ENCODE measurements at places on chromosomes 3 and 15.

GRCh38 chr3:130976706-130977105, 49.9 kb downstream of the ASTE1 start:
- DNase-seq: no peak

DNA sequence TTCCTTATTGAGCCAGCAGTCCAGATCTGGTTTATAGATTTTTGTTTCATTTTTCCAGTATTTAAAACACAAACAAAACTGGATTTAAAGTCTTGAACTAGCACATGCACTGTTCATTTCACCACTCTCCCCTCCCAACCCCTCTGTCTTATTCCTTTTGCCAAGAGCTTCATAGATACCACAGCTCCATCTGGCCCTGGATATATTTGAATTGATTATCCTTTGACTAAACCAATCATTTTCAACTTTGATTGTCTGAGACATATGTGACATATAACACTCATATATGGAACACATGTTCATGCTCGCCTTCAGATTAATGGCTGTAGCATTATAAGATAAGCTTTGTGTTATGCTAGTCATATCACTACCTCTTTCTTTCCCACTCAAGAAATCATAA, 376.6 kb upstream of the NAALADL2 start:
- DNase-seq: no peak

DNA sequence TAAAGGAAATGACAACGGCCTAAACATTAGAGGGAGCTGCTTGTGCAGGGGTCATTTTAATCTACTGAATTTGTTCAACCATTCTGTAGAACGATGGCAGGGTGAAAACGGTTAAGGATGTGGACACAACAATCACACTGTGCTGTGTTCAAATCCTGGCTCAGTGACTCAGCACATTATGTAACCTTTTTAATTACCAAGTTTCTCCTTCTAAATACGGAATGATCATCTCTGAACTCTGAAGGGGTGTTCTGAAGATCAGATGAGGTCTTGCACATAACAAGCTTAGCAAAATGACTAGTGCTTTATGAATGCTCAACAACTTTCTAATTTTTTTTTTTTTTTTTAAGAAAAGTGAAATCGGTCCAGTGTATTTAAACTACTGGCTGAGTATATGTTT, 592.8 kb downstream of the FOXP1 start:
- no peak for DNase-seq

DNA sequence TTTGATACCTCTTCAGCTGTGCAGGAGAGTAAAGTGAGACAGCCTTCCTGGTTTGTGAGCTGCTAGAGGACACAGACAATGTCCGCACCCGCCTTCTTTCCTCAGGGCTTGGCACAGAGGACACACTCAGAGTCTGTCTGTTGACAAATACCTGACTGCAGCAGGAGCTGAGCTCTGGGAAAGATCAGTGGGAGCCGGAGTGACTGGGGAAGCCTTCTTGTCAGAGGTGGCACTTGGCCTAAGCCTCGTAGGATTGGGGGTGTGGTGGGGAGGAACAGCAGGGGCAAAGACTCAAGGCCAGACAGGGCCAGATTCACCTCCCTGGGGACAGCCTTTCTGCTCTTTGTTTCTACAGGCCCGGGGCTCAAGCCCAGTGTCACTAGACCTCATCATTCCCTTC, 3.3 kb upstream of the IL17RC start:
- DNase-seq: no peak

- DNase-seq: no peak
Observed at GRCh38 chr3:164224126-164224525, 854.2 kb downstream of the SI start.

DNA sequence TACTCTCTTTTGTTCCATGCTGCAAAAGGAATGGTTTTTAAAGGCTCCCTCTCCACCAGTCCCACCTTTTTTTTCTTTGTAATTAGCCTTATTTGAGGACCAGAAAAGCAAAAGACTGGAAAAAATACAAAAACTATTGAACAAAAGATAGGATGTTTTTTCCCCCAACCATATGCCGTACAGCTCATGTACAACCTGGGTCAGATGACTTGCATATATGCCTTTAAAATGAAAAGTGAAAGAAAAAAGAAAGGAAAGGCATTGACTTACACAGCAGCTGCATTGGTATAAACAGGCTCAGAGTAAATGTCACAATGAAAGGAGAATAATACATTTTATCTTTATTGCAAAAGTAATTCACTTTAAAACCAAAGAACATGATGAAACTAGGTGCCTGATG, 69.5 kb upstream of the CMC1 start:
- no peak for DNase-seq

DNA sequence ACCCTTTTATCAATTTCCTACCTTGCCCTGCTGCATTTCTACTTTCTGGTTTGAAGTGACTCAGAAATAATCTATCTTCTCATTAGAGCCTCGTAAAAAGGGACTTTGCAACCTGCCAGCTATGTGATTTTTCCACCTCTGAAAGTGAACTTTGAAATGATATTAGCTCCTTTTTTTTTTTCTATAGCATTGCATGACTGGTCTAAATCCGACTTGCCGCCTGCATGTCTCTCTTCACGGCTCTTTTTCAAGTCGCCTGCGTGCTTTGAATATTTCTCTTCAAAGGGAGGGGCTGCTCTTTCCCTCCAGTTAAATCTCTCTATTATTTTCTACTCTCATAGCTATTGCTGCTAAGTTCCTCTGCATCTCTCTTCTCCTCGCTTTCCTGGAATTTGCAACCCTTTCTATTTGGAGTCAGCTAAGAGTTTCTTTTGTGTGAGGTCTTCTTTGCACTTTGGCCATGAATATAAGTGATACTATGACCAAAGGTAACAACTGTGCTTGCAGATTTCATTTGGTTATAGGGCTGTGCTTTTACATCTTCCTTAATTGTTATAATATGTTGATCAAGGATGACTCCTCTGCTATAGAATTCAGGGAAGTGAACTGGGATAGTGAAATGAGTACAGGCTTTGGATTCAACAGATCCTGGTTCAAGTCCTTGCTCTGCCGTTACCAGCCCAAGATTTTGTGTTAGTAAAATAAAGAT, 541.1 kb downstream of the AGBL1 start:
- DNase-seq: no peak

GRCh38 chr3:187536185-187536584, 134.0 kb downstream of the SST start:
- no peak for DNase-seq

- no peak for DNase-seq
Observed at GRCh38 chr3:98763076-98763475, at the start of gene ST3GAL6. ST3GAL6 (plus strand) TSS chr3:98763340; CDS start chr3:98768441, 5,101 bp downstream.

- no peak for DNase-seq
Observed at GRCh38 chr3:119731560-119732343, 28.9 kb downstream of the CFAP91 start.

DNA sequence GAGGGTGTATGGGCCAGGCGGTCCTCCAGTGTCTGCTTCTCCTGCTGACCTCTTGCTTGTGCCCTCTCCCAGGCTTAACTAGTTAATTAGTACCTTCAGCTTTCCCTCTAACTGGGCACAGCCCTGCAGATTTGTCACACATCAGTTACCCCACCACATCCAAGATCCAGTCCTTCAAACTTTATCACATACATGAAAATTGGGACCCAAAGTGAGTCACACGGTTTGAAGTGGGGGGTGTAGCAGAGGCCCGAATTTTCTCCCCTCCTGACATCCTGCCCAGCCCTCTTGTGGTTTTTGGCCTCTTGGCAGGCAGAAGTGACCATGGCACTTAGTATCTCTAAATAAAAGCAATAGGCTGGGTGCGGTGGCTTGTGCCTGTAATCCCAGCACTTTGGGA, 3.9 kb downstream of the MAPKAPK3 start:
- DNase-seq: no peak

GRCh38 chr3:46353647-46354410, at the start of gene CCR2:
CCR2 (plus strand) TSS chr3:46354111; CDS start chr3:46357528, 3,417 bp downstream.
- DNase-seq: no peak

DNA sequence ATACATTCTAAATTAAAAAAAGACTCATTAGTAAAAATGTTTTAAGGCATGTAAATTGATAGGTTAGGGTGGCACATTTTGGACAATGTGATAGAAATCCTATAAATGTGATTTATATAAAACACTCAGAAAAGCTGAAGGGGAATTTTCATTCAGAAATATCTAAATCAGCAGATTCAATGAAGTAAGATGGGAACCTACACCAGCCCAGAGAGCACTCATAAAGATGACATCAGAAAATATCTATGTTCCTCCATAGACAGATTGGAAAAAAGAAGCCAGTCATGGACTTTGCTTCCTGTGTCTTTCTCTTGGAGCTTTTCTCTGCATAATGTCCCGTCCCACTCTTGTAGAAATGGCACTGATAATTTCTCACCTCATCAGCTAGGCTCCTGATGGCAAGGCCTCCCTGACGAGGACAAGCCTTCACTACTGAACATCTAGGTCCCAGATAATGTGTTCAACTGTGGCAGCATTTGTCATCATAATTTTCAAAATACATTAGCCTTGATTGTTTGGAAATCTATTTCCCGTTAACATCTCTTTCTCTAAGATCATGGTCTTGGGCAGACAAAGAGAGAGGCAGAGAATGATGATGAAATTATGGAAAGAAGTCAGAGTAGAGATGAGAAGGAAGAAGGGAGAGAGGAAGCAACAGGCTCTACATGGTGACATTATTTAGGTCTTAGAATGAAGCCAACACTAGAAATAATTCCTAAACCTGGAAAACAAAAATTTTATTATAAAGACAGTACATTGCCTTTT, 354.4 kb downstream of the NTRK3 start:
- no peak for DNase-seq

DNA sequence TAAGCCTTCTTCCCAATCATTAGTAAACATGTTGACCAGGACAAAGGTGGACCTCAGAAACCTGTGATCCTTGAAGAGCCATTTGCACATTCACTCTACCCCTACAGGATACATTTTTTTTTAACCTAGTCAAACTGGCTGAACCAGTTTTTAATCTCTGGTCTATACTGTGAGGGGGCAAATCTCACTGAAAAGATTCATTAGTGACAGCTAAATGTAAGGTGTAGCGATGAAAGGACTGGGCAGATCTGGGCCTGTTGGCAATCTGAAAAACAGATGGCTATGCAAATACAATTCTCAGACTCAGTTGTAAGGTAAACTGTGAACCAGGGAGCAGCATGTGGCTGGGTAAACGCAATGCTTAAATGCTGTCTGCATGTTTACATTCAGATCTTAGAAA, 75.6 kb upstream of the SNTN start:
- peak; percentile 1 for DNase-seq

GRCh38 chr3:181564222-181564621, 147.5 kb upstream of the SOX2 start:
- DNase-seq: no peak

GRCh38 chr3:190056742-190057141, 64.0 kb downstream of the P3H2 start:
- DNase-seq: no peak

GRCh38 chr15:38130740-38131498, 121.7 kb upstream of the SPRED1 start:
- DNase-seq: no peak

DNA sequence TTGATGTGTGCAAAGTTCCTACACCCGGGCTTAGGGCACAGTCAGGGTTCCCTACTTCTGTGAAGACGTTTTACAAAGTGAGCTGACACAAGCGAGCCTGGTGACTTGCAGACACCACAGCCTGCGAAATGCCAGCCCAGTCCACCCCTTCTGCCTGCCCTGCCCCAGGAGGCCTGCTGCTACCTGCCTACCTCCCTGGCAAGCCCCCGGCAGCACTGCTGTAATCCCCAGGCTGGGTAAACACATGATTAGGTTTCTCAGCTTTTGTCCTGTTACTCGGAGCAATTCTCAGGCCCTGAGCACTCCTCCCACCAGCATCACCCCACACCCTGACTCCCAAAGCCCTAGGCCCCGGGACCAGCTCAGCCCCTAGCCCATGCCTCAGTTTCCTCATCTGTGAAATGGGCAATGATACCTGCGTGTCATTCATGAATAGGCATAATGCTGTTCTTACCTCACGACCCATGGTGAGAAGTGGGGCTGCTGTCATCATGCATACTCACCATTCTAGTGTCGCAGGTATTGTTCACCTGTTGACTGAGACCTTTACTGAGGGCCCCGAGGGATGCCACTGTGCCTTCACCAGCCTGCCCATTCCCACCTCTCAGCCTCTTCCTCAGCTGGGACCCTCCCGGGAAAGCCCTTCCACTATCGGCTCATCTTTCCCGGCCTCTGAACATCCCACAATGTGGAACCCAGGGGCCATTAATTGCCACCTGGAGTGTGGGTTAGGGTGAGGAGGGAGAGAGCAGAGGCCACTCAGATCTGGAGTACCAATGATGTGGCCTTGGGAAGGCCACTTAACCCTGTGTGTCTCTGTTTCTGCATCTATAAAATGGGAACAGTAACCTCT, 31.5 kb upstream of the SLC6A6 start:
- DNase-seq: no peak

- no peak for DNase-seq
Observed at GRCh38 chr3:61663356-61664104, 102.2 kb downstream of the PTPRG start.

- DNase-seq: peak; percentile 90
Observed at GRCh38 chr3:161042023-161042501, 63.1 kb downstream of the B3GALNT1 start.

GRCh38 chr3:181534781-181535221, 176.9 kb upstream of the SOX2 start:
- DNase-seq: no peak

DNA sequence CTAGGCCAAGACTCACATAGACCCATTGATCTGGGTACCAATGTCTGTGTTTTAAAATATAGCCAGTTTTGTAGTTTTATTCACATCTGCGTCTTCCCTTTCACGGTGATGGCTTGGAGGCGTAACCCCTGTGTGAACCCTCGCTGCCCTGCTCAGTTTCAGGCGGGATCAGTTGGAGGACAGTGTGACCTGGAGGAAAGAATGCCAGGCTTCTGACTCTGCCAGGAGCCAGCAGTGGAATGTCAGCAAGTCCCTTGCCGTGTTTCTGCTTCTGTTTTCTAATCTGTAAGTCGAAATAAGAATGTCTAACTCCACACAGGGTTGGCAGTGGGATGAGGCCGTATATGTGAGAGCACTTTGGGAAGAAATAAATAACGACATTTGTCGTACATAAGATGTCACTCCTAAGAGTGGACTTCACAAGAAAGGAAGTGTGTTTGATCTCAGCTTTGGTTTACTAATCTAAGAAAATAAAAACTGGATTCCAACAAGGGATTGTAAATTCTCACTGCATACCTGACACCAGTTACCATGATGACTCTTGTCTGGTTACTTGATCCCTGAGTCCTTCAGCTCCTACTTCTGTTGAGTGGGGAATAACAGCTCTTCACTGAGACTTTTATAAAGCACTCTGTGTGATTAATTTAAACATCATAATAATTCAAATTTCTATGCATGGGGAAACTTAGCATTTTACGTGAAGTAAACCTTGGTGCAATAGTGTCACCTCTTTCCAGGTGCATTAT, 6.3 kb upstream of the CA12 start:
- DNase-seq: no peak

DNA sequence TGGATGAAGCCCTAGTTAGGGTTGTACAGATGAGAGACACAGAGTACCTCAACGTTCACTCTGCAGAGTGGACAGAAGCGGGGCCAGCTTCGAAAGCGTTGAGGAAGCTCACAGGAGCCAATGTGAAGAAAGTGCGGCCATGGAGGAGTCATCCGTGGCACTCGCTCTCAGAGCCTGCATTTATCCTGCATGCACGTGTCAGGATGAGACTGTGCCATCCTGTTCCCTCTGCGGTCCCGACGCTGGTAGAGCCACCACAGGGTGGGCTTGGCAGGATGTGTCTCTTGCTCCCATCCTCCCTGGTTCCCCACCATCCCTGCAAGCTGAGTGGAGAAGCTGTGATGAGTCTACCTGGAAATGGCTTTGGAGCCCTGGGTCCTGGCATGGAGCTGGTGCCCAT, 39.3 kb downstream of the KLHL25 start:
- no peak for DNase-seq

All from T47D (cell line).